Motor neuron (in vitro differentiated cells): ENCODE measurements at places on chromosomes 2 and 18.

DNA sequence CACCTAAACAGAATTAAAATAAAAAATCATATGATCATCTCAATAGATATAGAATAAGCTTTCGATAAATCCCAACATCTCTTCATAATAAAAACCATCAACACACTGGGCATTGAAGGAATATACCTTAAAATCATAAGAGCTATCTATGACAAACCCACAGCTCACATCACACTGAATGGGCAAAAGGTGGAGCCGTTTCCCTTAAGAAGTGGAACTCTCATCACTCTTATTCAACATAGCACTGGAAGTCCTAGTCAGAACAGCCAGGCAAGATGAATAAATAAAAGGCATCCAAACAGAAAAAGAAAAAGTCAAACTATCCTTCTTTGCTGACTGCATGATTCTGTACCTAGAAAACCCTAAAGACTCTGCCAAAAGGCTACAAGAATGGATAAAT is 510.3 kb downstream of the ZNF804A start:
- no peak for ATAC-seq

- ATAC-seq: no peak
These were observed 234.7 kb downstream of the CCDC178 start for GRCh38 chr18:33205777-33206176.

GRCh38 chr18:8106603-8107002 is 502.6 kb upstream of the RAB12 start:
- no peak for ATAC-seq

DNA sequence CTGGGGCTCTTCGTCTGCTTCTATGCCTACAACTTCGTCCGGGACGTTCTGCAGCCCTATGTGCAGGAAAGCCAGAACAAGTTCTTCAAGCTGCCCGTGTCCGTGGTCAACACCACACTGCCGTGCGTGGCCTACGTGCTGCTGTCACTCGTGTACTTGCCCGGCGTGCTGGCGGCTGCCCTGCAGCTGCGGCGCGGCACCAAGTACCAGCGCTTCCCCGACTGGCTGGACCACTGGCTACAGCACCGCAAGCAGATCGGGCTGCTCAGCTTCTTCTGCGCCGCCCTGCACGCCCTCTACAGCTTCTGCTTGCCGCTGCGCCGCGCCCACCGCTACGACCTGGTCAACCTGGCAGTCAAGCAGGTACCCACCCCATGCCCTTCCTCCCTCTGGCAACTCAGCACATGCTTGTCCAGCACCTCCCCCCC is 24.2 kb downstream of the STEAP3 start:
- ATAC-seq: no peak

- ATAC-seq: no peak
These were observed 386.4 kb downstream of the PIK3C3 start for GRCh38 chr18:42341423-42341822.

- ATAC-seq: no peak
These were observed 256.8 kb upstream of the ZEB2 start for GRCh38 chr2:144776766-144777165.

DNA sequence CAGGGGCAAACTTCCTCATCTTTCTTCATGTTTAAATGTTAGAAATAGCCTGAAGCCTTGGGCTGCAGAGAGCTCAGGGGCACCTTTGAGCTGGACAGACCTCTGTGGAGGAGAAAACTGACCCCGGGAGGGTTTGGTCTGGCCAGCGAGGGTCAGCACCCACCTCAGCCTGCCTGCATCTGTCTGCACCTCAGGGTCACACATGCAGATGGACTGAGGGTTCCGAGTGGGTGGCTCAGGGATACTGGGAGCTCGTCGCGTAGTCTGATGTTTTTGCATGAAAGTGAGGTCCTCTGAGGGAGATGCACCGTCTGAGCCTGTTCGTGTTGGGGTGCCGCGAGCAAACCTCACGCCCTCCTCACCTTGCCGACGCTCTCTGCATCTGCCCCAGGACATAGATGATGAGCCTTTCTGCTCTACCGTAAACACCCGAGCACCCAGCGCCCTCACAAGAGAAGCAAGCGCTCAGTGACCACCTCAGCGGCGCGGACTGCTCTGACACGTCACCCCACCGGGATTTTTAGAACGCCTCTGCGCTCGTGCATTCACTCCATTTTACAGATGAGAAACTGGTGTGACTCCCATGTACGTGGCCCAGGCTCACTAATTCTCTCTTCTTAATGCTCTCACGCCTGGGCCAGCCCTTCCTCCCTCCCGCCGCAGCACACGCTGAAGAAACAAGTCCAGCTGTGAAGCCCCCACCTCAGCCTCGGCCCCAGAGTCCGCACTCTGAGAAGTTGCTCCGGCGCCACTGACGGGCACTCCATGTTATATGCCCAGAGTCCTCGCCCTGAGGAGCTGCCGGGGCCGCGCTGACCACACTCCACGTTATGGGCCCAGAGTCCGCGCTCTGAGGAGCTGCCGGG is 9.5 kb downstream of the KCNG2 start:
- no peak for ATAC-seq

- ATAC-seq: no peak
These were observed 670 bp upstream of the INPP5D start for GRCh38 chr2:233059547-233059796.

DNA sequence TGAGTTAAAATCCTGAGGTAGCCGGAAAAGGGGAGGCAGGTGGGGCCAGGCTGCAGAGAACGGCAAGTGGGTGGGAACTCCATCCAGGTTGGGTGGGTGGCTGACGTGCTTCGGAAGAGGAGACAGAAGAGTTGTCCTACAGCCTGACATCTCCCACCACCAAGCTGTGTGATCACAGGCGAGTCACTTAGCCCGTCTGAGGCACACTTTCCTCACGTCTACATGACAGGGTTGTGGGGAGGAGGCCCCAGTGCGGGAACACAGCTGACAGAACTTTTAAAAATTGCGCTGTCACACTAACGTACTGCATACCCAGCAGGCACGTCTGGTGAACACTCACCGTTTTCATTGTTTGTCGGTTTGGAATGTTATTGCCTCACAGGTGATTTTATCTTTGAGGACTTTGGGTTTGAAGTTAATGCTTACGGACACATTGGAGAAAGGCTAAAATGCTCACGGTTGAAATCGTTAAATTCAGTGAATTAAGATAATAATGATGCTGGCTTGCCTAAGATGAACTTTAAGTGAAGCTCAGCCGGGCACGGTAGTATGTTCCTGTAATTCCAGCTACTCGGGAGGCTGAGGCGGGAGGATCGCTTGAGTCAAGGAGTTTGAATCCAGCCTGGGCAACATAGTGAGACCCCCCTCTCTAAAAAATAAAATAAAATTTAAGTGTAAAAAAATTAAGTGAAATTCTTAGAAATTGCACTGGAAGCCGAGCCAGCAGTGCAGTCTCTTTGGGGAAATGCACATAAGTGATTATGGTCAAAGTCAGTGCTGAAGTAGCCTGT is 8.9 kb downstream of the EMILIN2 start:
- no peak for ATAC-seq

DNA sequence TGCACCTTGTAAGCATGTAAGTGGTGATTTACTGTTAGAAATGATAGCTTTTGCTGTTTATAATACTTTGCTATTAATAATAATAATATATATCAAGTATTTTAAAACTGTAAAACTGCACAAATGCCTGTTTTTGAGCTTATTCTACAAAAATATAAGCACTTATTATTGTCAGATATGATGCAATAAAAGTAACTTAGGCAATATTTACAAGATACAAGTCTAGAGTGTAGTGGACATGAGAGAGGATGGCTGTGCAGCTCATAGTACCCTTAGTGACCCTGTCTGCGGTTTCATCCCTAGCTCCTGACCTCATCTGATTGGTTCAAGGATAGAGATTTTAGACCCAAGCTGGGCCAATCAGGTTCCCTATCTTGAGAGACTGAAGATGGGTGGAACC is 178.4 kb downstream of the MTX2 start:
- ATAC-seq: no peak

DNA sequence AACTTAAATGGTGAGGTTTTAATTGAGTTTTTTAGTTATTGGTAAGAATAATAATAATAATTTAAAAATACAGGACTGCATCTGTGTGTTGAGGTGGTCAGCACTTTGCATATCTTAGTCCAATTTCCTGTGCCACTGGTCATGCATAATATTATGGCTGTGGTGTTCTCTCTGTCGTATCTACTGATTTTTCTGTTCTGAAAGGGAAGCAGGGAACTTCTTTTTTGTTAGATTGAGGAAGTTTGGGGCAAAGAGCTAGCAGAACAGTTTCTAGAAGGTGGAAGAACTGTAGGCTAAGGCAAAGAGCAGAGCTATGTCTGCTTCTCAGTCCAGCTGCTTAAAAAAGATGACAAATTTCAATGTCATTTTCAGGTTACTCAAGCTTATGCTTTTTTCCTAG is 74.3 kb downstream of the XRCC5 start:
- no peak for ATAC-seq

DNA sequence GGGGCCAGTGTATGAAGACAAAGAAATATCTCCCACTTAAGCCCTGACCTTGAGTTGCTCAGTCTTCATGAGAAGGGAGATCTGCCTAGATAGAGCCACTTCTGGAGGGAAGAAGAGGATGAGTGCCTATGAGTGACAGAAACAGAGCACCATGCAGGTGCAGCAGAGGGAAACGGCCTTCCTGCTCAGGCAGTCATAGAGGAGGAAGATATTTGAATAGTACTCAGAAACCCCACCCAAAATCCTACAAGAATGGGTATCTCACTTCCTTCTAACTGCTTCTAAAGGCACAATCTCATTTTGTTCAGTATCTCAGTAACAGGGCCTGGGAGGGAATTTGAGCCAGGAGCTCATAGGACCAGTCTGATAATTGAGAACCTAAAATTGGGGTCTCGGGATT is 339.3 kb downstream of the ALK start:
- no peak for ATAC-seq

GRCh38 chr2:112519506-112519905 is 22.8 kb upstream of the POLR1B start:
- ATAC-seq: no peak

GRCh38 chr2:228535396-228535795 is 353.9 kb upstream of the SPHKAP start:
- no peak for ATAC-seq

DNA sequence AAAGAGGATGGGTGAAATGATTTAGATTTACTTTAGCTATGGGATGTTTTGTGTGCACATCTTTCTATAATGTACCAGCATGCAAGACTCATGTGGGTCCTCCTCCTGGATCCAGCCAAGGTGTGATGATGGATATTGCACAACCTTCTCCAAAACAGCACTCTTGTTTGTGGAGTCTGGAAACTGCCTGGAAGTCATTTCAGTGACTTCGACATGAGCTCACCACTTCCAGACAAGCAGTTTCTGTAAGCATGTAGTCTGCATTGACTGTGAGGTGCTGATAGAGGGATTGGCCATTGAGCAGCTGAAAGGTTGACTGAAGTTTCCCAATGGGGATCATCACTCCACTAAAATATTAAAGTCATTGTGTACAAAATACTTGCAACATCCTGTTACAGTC is 154.0 kb downstream of the TRIB2 start:
- no peak for ATAC-seq

GRCh38 chr2:99081891-99082290 is 59.6 kb upstream of the C2orf15 start:
- no peak for ATAC-seq

- no peak for ATAC-seq
These were observed 272.1 kb downstream of the SP3 start for GRCh38 chr2:173693044-173693589.
